Adrenal gland (tissue), 19 donors: ENCODE measurements at places on chromosomes 2 and 18. TPM values are rescaled to one million over a fixed set of nuclear protein-coding genes. Genes with fewer than 3 reads are reported as not detected.

DNA sequence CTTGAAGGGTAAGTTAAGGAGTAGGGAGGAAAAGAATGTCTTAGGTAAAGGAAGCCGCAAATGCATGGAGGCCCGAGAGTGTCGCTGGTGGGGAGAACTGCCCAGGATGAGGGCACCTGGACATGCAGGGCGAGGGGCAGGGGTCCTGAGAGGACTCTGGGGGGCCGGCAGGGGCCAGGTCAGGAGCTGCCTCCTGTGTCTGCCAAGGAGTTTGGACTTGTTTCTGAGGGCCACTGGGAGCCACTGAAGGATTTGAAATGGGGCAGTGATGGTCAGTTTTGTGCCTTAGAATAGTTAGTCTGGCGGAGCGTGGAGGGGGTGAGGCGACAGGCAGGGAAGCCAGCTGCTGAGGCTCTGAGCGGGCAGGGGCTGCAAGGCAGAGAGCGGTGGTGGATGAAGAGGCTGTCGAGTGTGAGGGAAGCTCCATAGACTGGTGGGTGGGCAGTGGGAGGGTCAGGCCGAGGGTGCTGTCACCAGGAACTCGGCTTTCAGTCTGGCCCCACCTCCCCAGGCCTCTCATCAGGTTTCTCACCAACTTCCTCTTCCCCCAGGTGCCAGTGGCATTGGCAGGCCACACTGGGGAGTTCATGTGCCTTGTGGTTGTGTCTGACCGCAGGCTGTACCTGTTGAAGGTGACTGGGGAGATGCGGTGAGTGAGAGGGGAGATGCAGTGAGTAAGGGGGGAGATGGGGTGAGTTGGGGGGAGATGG is 14.7 kb upstream of the SLC4A3 start:
- H3K27me3 ChIP-seq = no peaks in the 10 kb centered on the region
- no peak overlapping the region for H3K4me3 ChIP-seq
- H3K4me1 ChIP-seq = no peaks in the 10 kb centered on the region
- DNase-seq = no peak
- H3K27ac ChIP-seq = no peak overlapping the region

GRCh38 chr18:25825056-25825455 is 265.4 kb downstream of the SS18 start:
- no peak for DNase-seq
- H3K36me3 ChIP-seq = no peaks in the 10 kb centered on the region
- no peaks in the 10 kb centered on the region for H3K4me1 ChIP-seq
- H3K27ac ChIP-seq = no peak overlapping the region
- no peaks in the 10 kb centered on the region for H3K27me3 ChIP-seq

DNA sequence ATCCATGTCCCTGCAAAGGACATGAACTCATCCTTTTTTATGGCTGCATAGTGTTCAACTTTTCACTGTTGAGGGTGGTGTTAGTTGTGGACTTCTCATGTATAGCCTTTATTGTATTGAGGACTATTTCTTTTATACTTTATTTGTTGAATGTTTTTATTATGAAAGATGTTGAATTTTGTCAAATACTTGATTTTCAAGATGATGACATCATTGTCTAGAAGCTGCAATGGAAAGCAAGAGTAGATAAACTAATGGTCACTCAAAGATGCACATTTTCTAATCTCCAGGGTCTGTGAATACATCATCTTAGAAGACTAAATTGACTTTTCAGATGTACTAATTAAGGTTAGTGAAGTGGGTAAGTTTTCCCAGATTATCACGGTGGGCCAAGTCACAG is 1117.0 kb downstream of the DSC3 start:
- H3K27ac ChIP-seq = no peak overlapping the region
- H3K4me1 ChIP-seq = no peaks in the 10 kb centered on the region
- H3K4me3 ChIP-seq = no peak overlapping the region
- no peak for DNase-seq
- H3K36me3 ChIP-seq = no peaks in the 10 kb centered on the region

GRCh38 chr2:235381261-235381912 is 112.5 kb upstream of the AGAP1 start:
- H3K4me1 ChIP-seq = no peaks in the 10 kb centered on the region
- H3K36me3 ChIP-seq = no peaks in the 10 kb centered on the region
- H3K27me3 ChIP-seq = no peaks in the 10 kb centered on the region
- DNase-seq = no peak
- H3K4me3 ChIP-seq = no peak overlapping the region

The ZBTB14 gene
- 16.4 TPM for total RNA-seq

DNA sequence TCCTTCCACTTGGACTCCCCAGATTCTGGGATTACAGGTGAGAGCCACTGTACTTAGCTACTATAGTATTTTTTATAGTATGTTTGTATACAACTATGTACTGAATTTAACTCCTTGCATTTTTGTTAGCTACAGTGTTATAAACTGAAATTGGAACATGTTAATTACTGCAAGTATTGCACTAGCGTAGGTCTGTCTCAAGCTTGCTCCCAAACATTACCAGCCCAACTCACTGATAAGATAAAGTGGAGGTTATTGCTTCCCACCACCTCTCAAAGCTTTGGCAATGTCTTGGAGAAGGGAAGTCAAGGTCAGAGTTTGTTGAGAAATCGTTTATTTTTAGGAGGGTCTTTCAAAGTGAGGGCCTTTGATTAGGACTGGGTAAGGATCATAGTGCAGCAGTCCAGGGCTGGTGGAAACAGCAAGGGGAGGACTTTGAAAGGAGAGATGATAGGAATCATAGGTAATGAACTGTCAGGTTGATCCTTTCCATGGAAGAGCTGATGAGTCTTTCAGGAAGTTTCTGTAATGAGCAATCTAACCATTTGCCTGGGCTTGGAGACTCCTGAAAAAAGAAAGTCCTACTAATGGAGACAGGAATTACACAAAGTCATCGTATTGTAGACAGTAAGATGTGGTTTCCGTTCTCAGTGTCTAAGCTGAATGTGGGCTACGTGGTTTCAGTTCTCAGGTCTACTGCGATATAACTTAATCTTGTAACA is 257.1 kb downstream of the MYO3B start:
- H3K36me3 ChIP-seq = no peaks in the 10 kb centered on the region
- no peak overlapping the region for H3K27ac ChIP-seq
- H3K4me1 ChIP-seq = no peaks in the 10 kb centered on the region
- no peak overlapping the region for H3K4me3 ChIP-seq
- no peak for DNase-seq

The ACTG2 gene
- total RNA-seq = 3.0 TPM

DNA sequence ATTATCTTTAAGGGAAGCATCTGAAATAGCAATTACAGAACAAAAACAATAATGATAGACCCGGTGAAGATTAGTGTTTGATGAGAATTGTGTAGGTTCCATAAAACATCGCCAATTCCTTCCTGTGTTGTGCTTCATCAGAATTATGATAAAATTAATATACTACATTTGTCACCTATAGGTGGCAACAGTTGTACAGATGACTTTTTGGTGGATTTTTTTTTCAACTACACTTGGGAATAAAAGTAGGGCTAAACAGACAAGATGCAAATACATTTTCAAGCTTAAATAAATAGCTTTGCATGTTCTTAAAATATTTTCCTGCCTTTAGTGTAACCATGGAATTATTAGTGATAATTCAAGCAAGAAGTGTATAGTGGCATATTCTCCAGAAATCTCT is 7.0 kb upstream of the LYPD1 start:
- no peak for DNase-seq
- H3K27ac ChIP-seq = no peak overlapping the region
- no peaks in the 10 kb centered on the region for H3K4me1 ChIP-seq
- H3K36me3 ChIP-seq = no peaks in the 10 kb centered on the region

DNA sequence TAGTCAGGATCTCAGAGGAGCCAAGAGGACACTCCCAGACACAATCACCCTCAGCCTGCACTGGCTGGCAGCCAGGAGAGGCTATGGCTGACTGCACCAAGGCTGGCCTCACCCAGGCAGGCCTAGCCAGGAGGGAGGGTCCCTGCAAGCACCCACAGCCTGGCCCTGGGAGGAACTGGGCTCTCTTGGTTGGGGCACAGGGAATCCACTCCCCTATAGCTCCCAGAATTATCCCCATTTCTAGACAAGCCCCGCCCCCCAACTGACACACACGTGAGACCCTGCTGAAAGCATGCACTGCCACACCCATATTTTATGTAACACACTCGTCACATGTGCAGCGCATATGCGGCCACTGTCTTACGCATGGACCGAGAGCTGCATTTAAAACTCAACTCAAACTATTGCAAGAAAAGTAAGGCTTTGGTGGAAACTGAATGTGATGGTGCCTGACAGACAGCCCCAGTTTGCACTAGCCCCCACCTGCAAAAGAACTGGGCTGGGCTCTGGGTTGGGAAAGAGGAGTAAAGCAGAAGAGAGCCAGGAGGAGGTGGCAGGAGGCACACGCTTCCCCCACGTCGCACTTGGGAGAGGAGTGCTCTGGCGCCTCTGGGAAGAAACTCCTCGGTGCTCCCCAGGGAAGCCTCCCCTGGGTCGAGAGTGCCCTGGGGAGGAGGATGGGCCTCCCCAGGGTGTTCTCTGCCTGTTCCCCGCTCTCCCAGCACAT is 28.9 kb upstream of the ARHGEF4 start:
- no peak for DNase-seq
- H3K27ac ChIP-seq = no peak overlapping the region
- H3K36me3 ChIP-seq = no peaks in the 10 kb centered on the region

The ARHGAP15 gene
- 33.8 TPM for total RNA-seq

The G6PC2 gene
- not detected for total RNA-seq

- no peak overlapping the region for H3K4me3 ChIP-seq
- no peaks in the 10 kb centered on the region for H3K36me3 ChIP-seq
- H3K27me3 ChIP-seq = no peaks in the 10 kb centered on the region
- DNase-seq = no peak
- H3K27ac ChIP-seq = no peak overlapping the region
These were observed 47.5 kb upstream of the TXNDC2 start for GRCh38 chr18:9838144-9838877.

- H3K27me3 ChIP-seq = no peaks in the 10 kb centered on the region
- no peaks in the 10 kb centered on the region for H3K36me3 ChIP-seq
- H3K27ac ChIP-seq = no peak overlapping the region
- DNase-seq = no peak
- H3K4me1 ChIP-seq = no peaks in the 10 kb centered on the region
These were observed 67.6 kb downstream of the OLA1 start for GRCh38 chr2:174180726-174181236.

DNA sequence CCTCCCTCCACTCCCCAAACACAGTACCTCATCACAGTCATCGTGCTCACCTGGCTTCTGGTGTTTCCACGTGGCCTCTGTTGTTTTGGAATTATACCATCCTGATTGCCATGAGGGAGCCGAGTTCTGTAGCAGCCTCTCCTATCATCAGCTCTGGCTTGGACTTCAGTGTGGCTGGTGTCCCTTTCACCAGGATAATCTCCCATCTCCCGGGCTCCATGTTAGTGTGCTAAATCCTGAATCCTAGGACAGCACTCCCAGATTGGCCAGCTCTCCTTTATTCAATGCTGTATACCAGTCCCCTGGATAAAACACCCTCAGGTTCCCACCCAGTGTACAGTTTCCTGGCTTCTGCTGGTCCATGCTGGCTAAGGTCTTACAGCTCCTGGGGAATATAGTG is 53.3 kb downstream of the LONRF2 start:
- no peak for DNase-seq
- H3K4me3 ChIP-seq = no peak overlapping the region
- no peaks in the 10 kb centered on the region for H3K27me3 ChIP-seq
- peaks cover 28% of the 10 kb centered on the region for H3K4me1 ChIP-seq
- H3K27ac ChIP-seq = no peak overlapping the region

DNA sequence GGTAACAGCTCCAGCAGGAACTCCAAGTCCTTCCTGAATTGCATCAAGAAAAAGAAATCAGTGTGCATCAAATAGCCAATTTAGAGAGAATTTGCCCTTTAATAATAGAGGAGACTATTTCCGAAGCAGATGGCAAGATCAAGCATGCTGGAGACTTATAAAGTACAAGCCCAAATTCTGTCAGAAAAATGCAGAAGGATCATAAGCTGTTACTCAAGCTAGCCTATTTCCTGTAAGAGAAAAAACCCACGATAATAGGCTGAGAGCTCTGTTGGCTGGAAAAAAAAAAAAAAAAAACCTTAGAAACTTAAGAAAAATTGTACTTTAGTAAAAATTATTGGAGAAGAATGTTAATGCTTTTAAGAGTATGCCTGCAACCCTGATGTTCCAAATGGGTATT is 24.4 kb upstream of the ITM2C start:
- no peak overlapping the region for H3K4me3 ChIP-seq
- H3K27me3 ChIP-seq = no peaks in the 10 kb centered on the region
- no peaks in the 10 kb centered on the region for H3K4me1 ChIP-seq
- H3K36me3 ChIP-seq = no peaks in the 10 kb centered on the region
- H3K27ac ChIP-seq = no peak overlapping the region

The HOXD13 gene
- not detected for total RNA-seq

DNA sequence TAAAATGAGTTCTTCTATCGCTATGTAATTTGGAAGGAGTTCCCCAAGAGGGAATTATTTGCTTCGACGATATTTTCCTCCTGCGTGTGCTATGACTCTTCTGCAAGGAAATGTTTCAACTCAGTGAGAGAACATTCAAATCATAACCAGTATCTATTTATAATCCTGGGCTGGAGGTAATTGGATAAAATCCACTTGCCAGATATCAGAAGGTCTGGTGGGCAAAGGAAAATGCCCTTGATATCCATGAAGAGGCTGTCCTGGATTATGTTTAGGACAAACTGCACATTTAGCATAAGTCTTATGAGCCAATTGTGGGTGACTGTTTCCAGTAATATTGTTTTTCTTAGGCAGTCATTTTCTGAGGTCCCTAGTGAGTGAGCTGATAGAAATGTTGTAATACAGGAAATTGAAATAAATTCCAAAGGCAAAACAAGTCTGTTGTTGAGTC is 17.7 kb downstream of the RPIA start:
- H3K36me3 ChIP-seq = no peaks in the 10 kb centered on the region
- no peaks in the 10 kb centered on the region for H3K27me3 ChIP-seq
- H3K27ac ChIP-seq = no peak overlapping the region
- no peak overlapping the region for H3K4me3 ChIP-seq

The SNRNP27 gene
- total RNA-seq = 43.8 TPM

The RSAD2 gene
- total RNA-seq = 7.0 TPM

- no peaks in the 10 kb centered on the region for H3K27me3 ChIP-seq
- H3K36me3 ChIP-seq = no peaks in the 10 kb centered on the region
- H3K4me1 ChIP-seq = no peaks in the 10 kb centered on the region
- DNase-seq = no peak
These were observed 11.1 kb downstream of the DHRS9 start for GRCh38 chr2:169080250-169081069.

DNA sequence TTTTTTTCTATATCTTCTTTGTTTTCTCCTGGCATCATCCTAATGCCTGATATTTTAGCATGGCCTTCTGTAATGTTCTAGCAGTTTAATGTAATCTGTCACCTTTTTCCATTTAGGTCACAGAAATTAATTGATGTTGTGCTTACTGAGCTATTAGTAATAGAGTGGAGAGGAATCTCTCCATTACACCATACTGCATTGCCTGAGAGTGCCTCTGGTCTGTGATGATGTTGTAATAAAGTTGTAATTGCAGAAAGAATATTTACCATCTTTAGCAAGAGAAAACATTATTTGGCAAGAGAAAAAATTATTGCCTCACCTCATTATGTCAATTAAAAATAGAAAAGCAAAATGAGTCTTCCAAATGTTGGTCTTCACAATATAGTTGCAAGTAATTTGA is 213.2 kb downstream of the KCNJ3 start:
- no peak for DNase-seq
- no peak overlapping the region for H3K4me3 ChIP-seq
- no peaks in the 10 kb centered on the region for H3K36me3 ChIP-seq
- no peaks in the 10 kb centered on the region for H3K4me1 ChIP-seq
- H3K27me3 ChIP-seq = no peaks in the 10 kb centered on the region

The IAH1 gene
- total RNA-seq = 61.9 TPM

GRCh38 chr2:33859811-33860461 is 260.8 kb upstream of the FAM98A start:
- no peaks in the 10 kb centered on the region for H3K36me3 ChIP-seq
- H3K4me1 ChIP-seq = no peaks in the 10 kb centered on the region
- H3K4me3 ChIP-seq = no peak overlapping the region
- H3K27me3 ChIP-seq = no peaks in the 10 kb centered on the region
- peak; percentile 2 for DNase-seq
- H3K27ac ChIP-seq = no peak overlapping the region

The CHST9 gene
- 0.14 TPM for total RNA-seq
